ENCODE measurements at places on chromosomes 12 and 14.

- no peak for DNase-seq
Measured at GRCh38 chr12:49984476-49985359, 12.0 kb downstream of the AQP6 start.

GRCh38 chr12:56159482-56160192 lies 1.5 kb downstream of the MYL6 start:
- no peak for DNase-seq

DNA sequence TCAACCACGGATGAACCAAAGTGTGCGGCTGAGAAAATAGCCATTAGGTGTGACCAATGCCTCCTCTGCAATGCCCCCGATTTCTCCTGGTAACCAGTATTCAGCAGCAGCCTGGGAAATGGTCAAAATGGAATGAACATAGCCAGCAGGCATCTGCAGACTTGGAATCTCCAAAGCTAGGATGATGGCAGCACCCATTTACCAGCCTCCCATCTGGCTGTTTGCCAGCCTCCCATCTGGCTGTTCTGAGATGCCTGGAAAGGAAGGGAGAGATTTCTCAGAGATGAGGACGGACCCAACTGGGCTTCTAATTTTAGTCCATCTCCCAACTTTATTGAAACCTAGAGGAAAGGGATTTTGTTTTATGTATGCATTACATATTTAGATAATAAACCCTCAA lies 16.2 kb downstream of the CLMN start:
- no peak for DNase-seq

DNA sequence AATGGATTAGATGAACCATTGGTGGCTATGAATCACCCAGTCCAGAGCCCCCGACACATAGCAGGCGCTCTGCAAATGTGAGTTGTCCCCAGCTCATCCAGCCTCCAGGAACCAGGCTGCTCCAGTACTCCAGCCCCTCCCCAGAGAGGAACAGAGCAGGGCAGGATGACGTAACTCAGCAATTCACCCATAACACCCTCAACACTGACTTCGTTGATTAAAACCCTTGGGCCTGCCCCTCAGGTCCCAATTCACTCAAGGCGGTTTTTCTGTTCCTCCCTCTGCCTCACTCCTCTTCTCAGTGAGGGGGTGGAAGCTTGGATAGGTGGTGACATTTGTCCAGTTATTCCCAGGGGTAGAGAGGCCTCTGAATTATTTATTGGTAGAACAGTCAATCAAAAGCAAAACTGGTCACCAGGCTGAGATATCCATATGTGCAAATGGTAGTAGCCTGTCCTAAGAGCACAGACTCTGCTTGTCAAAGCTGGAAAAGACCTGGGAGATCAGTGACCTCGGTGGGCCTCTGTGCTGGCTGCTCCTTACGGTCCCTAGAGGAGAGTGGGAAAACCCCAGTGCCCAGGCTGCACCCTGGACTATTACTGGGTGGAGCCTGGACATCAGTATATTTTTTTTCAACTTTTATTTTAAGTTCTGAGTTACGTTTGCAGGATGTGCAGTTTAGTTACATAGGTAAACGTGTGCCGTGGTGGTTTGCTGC lies 97.0 kb downstream of the CMKLR1 start:
- no peak for DNase-seq

DNA sequence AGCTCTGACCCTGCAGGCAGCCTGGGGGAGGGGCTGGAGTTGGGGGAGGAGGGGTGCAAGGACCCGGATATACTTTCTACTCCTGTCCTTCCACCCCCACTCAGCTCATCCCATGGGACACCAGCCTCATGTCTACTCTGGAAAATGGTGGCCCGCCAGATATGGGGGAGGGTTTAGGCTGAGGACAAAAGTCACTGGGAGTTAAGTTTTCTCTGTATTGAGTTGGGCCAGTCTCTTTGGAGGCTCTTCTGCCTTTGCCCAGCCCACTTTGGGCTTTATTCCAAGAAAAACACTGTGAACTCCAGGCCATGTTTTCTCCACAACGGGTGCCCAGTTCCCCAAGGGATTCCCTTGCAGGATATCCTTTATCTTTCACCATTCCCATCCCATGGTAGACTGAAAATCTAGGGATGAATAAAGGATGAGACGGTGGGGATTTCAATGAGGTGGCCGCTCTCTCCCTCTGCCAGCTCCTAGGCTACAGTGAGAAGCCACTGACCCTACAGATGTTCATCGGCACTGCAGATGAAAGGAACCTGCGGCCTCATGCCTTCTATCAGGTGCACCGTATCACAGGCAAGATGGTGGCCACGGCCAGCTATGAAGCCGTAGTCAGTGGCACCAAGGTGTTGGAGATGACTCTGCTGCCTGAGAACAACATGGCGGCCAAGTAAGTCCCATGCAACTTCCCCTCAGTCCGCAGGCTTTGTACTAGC lies 4.9 kb downstream of the NFATC4 start:
- DNase-seq, result no peak

DNA sequence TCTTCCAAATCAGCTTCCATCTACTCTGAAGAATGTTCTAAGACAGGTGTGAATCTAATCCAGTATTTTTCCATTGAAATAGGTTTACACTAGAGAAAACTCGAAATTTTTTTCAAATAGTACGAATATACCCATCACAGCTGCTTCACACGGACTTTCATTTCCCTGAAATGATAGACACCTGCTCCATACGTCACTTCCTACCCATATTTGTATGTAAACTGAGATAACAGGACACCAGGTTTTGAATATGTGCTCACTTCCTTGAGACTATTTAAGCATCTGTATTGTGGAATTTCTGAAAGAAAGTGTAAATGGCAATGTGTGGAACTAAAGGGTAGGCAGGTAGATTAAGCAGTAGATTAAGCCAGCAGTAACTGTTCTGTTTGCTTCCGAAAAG lies 13.4 kb upstream of the ITPR2 start:
- no peak for DNase-seq

DNA sequence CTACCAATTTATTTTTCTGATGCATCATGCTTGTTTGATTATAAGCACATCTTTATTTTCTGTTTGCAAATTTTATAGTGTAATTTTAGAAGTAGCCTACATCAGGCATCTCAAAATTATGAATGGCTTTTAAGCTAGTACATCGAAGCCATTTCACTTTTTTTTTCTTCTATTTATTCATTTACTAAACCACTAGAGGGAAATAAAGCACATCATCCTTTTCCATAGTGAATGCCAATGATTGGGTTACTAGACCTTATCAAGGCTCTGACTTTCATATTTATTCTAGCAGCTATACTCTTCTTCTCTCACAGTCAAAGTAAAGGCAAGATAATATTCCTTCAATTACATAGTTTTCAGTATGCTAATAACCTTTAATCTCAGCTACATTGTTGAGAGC lies 736.4 kb upstream of the LRFN5 start:
- DNase-seq, result no peak
